ENCODE measurements at places on chromosomes 6 and 20.

GRCh38 chr20:61185841-61186601 is 66.0 kb upstream of the CDH4 start:
- DNase-seq, result no peak

- DNase-seq, result no peak
Observed at GRCh38 chr20:32192698-32193097, 14.8 kb downstream of the PLAGL2 start.

- DNase-seq, result no peak
Observed at GRCh38 chr6:150176152-150176551, 33.3 kb downstream of the PPP1R14C start.

DNA sequence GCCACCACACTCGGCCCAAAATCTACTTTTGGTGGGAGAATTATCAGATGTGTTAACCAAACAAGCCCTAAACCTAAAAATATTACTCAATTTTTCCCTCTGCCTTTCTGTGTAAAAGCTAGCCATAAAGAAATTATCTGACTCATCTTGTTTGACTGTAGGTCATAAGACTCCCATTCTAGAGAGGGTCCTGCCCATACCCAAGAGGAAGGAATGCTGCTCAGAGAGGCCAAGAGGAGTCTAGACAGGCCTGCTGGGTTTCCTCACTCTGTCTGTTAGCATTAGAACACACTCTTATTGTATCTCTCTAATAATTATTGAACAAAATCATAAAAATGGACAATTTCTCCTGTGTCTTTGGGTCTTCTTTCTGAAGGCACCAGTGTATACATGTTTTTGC is 26.1 kb downstream of the C6orf141 start:
- no peak for DNase-seq

DNA sequence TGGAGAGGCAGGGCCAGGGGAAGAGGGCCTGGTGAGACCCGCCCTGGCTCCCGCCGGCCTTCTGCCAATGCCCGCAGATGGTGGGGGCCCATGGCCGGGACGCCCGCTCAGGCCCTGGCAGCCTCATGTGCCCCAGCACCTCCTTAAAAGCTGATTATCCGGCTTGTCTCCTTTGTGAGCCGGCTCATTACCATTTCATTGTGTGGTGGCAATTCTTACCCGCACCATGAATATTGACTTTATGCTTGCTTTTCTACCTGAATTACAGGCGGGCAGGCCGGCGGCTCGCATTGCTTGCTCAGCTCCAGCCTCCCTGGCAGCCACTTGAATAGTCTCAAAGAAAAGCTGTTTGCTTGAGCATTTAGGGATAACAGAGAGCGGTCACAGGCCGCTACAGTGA is 120.0 kb upstream of the JAG1 start:
- no peak for DNase-seq

DNA sequence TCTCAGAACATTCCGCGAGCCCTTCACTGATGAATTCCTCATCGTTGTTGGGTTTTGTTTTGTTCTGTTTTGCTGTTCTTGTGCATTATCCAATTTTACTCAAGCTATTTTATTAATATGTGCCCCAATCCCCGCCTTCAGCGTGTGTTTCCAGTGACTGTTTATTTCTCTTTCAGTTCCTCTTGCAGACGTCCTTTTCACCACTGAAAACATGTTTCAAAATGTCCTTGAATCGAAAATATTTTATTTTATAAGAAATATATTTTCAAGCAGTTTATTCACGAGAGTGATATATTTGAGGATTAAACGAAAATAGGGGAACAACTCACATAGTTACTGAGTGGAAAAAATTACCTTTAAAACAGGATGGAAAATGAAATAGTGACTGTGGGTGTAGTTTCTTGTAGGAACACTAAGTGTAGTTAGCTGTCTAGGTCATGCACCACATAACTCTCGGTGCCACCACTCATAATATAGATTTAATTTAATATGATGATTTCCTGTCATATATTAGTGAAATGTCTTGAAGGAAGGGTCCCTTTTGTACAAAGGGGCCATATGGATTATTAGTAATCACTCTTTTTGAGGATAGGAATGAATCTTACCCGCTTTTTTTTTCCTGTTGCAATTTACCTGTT is 45.3 kb upstream of the HDDC2 start:
- DNase-seq, result no peak

DNA sequence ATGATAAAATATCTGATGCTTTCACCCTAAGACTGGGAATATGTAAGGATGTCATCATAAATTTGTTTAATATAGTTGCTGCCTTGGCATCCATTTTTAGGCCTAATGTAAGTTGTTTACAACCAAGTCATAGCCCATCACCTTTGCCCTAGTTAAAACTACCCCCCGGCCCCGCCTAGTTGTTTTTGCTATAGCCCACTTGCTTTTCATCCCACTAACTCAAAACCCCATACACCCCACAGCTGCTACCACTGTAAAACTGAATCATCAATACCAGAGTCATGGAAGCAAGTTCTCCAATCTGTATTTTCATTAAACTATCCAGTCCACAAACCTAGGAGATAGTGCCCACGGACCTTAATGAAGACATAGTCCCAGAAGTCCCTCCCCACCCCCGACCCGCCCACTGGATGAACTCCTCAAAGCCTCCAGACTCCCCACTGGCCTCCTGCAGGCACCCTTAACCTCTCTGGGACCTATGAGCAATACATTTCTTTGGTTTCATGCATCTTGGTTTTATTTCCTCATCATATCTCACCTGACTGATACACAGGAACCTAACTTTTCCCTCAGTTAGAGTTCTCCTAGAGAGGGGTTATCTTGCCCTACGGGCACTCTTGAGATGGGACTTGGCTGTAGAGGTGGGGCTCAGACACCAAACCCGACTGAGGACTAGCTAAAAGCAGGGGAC is 12.5 kb upstream of the ZDHHC14 start:
- DNase-seq, result no peak

- no peak for DNase-seq
Observed at GRCh38 chr6:96450082-96450769, 71.4 kb upstream of the UFL1 start.

- DNase-seq, result peak; percentile 62
Observed at GRCh38 chr6:37691904-37692806, 5.5 kb downstream of the MDGA1 start.

GRCh38 chr6:72776456-72776855 is 154.6 kb downstream of the KCNQ5 start:
- no peak for DNase-seq

DNA sequence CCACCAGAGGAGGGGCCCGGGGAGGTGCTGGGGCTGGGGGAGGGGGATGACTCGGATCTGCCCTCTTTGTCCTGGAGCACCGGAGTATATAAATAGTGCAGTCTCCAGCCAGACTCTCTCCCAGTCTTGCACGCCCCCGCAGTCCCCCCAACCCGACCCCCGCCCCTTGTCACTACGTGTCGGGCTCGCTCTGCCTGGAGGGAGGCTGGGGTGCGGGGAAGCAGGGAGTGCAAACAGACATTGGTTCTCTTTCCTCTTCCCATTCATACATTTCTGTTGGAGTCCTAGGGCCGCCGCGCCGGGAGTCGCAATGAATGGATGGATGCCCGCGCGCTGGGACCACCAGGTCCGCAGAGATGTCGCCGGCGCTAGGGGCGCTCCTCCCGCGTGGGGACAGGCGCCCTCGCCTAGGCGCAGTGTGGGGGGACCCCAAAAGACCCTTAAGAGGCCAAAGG is 179.3 kb downstream of the TBXT start:
- DNase-seq, result no peak

- no peak for DNase-seq
Observed at GRCh38 chr20:2169456-2170088, 67.9 kb downstream of the STK35 start.

GRCh38 chr6:135647521-135647920 is 150.0 kb upstream of the AHI1 start:
- DNase-seq, result no peak

DNA sequence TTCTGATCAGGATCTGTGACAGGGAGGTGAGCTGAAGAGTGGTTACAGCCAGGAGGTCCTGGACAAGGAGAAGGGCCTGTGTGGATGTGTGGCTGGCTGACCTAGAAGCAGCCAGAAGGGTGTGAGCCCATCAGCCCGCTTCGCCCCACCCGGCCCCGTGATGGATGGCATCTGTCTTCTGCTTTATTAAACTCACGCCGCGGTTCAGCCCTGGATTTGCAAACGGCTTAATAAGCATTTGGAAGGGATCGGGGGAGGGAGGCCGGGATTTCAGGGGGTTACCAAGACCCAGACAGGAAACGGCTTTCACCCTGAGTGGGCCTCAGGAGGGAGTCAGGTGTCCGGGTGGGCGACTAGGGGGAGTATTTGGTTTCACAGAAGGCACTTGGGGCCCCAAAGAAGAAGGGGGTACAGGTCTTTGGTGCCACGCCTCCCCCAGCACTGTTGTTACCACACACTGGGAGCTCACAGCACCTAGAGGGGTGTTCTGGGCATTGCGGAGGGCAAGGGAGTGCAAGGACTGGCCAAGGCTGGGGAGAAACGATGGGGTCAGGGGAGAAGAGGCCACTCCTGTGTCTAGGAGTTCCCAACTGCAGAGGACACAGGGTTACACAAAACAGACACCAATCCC is 53.8 kb upstream of the FOXP4 start:
- DNase-seq, result no peak

- no peak for DNase-seq
Observed at GRCh38 chr6:75012018-75012417, 193.8 kb downstream of the COL12A1 start.

DNA sequence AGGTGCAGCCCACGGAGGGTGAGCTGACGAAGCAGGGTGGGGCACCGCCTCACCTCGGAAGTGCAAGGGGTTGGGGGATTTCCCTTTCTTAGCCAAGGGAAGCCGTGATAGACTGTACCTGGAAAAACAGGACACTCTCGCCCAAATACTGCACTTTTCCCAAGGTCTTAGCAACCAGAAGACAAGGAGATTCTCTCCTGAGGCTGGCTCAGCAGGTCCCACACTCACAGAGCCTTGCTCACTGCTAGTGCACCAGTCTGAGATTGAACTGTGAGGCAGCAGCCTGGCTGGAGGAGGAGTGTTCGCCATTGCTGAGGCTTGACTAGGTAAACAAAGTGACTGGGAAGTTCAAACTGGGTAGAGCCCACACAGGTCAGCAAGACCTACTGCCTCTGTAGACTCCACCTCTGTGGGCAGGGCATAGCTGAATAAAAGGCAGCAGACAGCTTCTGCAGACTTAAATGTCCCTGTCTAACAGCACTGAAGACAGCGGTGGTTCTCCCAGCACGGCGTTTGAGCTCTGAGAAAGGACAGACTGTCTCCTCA is 28.0 kb downstream of the SYNE1 start:
- no peak for DNase-seq

GRCh38 chr6:27694547-27694874 is 217.7 kb downstream of the OR2B2 start:
- DNase-seq, result no peak

DNA sequence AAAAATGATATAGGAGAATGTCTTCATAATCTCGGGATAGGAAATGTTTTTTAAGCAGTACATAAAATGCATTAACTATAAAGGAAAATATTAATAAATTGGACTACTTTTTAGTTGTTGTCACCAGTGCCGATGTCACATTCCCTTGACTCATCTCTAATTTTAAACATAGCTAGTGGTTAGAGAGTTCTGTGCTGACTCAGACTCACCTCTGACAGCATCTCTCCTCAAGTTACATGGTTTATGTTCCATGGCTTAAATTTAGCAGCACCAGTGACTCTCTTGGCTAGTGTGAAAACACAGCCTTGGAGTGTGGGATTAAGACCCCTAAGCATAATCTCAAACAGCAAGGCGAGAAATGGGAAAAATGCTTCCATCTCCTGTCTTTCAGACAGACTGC is 311.8 kb upstream of the MMS22L start:
- no peak for DNase-seq

DNA sequence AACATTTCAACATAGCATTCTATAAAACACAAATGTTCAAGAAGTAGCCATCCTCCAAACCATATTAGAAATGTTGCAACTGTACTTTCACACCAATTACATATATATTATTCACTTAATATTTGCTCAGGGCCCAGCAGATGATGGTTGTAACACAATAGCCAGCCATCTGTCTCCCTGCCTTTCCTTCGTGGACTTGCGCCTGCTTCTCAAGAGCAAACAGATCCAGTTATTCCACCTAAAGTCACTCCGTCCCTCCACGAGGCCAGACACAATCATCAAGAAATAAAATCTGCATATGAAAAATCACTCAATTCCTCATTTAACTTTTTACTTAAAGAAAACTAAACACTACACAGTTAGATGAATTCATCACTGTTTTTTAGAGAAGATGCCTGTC is 160.4 kb downstream of the RALGAPA2 start:
- DNase-seq, result no peak

GRCh38 chr20:23265226-23265625 is 85.4 kb upstream of the NXT1 start:
- DNase-seq, result no peak

DNA sequence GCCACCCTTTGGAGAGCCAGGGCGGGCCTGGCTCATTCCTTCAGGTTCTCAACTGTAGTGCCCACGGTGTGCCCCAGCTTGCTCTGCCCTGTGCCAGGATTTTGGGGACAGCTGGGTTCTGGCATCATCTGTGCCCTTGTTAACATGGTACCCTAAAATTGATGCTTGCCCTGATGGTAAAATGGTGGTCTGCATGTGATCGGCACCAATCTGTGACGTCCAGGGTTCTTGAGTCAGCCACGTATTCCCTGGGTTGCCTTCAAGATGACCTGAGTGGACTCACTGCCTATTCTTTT is 31.2 kb upstream of the APCDD1L start:
- no peak for DNase-seq

DNA sequence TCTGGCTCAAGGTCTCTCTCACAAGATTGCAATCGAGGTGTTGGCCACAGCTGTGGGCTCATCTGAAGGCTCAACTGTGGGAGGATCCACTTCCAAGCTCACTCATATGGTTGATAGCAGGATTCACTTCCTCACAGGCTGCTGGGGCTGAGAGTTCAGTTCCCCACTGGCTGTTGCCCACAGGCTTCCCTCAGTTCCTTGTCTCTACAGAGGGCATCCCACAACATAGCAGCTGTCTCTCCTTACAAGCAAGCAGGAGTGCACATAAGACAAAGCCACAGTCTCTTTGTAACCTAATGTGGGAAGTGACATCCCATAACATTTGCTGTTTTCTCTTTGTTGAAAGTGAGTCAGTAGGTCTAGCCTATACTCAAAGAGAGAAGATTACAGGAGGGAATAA is 14.0 kb downstream of the SPATS1 start:
- DNase-seq, result no peak

- DNase-seq, result no peak
Observed at GRCh38 chr6:111759836-111760785, 113.1 kb downstream of the FYN start.

- DNase-seq, result no peak
Observed at GRCh38 chr6:162887981-162888689, 160.4 kb downstream of the PACRG start.

DNA sequence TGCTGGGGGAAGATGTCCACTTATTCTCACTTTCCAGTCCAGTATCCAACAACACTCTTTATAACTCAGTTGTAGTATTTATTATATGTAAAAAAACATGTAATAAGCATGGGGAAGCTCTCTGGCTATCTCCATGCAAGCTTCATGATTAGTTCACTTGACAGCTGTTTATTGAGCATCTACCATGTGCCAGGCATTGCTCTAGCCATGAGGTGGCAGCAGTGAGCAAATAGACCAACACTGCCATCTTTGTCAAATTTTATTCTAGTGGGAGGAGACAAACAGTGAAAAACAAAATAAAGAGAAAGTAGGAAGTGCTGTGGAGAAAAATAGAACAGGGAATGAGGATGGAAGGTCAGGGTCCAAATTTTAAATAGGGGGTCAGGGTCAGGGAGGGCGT is 131.8 kb downstream of the CFAP61 start:
- DNase-seq, result no peak

Measured in stimulated activated CD8-positive, alpha-beta memory T cell treated with anti-CD3 and anti-CD28 coated beads, Interleukin-7, amount 100 ng/mL, for 1 hour (primary cell).